Hematopoietic multipotent progenitor cell treated with erythropoietin and hydrocortisone succinate and interleukin-3 and kit ligand, for 6 days (in vitro differentiated cells): ENCODE measurements at places on chromosomes 1 and 21.
A peak's percentile ranks its signal among the peaks of the same experiment; 100 is the strongest.

DNA sequence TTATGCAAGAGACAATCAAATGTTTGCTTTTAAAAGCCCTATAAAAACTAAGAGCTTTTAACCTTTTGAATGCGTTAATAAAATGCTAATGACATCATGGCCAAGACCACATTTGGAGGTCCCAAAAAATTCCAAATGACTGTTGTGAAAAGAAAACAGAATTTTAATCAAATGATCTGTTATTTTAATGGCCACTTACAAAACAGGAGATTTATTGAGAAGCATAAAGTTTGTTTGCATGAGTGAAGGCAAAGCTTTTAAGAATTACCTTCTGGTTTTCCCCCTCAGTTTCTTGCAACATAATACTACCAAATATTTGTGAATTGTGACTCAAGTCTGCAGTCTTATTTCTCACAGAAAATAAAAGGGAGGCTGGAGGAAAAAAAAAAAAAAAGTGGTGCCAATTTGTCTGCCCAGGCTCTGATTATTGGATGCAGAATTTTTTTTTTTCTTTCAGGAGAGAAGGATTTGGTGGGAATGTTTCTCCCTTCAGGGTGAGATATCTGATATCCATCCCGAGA lies 60.7 kb downstream of the GORAB start:
- DNase-seq, result no peak

GRCh38 chr1:110233861-110234260 lies 23.7 kb downstream of the KCNC4 start:
- no peak for DNase-seq

- DNase-seq, result no peak
These were observed 7.3 kb downstream of the KIAA2013 start for GRCh38 chr1:11918799-11919519.

- no peak for DNase-seq
These were observed 398.4 kb downstream of the PRDM2 start for GRCh38 chr1:14098294-14098913.

DNA sequence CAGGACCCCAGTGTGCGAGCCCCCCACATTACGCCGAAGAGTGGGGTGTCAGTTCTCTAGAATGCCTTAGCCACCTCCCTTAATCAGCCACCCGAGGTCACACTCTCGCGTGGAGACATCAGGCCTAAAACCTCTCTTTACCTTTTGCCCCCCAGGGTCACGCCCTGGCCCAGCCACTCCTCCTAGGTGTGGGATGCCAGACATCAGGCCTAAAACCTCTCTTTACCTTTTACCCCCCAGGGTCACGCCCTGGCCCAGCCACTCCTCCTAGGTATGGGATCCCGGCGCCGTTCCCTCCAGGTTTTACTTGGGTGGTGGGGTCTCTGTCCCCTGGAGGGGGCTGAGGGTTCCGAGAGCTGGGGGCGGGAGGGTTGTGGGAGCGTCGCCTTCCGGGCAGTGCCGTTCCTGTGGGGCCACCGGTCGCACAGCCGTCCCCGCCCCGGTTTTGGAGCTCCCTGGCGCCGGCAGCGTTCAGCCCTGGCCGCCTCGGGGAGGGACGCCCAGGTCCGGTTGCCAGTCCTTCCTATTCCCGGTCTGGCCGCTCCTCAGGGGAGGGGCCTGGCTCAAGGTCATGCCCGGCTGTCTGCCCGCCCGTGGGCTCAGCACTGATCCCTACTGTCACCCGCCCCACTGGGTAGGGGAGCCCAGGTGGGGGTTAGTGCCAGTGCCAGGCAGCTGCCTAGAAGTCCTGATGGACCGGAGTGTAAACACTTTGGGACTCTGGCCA lies 882 bp downstream of the VPS13D start:
- DNase-seq, result no peak

DNA sequence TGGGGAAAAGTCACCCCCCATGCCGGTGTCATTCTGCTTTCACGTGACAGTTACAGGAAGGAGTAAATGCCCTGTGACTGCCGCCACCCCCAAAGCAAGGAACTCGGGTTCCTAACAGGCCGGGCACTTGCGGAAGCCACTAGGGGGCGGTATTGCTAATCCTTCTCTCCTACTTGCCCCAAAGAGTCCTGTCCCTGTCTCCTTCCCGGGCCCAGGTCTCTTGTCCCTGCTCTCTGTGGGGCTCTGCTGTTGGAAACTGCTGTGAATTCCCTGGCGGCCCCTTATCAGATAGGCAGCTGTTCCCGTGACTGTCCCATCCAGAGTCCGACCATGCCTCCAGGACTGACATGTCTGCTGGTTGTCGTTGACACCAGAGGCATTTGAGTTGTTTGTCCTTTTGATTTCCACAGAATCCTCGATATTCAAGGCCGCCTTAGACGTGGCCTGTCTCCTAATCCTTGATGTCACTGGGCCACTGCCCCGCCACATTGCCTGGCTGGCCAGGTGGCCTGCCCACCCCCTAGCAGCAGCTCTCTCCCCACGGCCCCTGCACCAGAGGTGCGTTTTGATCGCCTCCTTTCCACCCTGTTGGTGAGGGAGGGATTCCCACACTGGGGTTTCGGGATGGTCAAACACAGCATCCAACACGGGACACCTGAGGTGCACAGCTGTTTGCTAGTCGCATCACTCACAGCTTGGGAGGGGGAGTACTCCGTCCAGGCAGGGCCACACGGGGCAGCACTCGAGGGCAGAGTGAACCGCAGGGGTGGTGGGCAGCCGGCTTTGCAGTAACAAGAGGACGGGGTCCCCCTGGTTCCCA lies 37.3 kb downstream of the CHAF1B start:
- DNase-seq, result peak; percentile 90

DNA sequence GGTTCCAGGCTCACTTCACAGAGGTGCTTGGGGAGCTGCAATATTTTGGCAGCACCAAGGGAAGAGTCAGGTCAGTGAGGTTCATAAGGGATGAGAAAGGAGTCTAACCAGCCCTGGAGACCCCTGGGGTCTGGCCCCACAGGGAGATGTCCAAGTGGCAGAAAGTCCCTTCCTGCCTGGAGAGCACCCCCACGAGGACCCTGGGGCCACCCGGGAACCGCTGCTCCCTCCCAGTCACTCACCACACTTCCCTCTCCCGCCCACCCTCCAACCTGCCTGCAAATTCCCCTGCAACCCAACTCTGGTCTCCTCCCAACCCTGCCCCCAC lies 6.5 kb upstream of the ITGB2 start:
- DNase-seq, result no peak

DNA sequence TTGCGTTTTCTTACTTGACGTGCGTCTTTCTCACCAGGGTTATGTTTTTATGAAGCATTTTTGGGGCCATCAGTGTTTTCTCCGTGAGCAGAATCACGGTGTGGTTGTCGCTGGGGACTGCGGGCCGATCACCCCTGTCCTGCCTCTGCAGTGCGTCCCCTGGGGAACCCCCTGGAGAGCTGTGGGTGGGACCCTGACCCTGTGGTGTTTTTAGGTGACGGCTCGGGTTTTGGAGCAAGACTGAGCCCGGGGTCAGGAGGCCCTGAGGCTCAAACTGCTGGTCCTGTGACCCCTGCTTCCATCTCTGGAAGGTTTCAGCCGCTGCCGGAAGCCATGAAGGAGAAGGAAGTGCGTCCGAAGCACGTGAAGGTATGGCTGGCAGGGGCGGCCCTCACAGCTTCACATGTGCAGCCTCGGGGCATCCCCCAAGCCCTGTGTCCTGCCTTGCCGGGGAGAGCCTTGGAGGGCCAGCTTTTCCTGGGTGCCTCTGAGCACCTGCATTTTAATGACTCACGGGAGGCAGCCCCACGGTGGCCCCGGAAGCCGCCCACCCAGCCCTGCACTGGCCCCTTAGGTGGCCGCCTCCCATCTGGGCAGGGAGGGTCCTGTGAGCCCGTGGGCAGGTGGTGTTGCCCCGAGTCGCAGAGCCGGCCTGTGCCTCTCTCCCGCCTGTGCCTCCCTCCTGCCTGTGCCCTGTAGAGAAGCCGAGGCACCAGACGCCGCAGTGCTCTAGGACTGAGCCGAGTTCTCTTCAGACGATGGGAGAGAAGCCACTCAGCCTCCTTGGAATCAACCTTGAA lies 36.7 kb upstream of the DIP2A start:
- DNase-seq, result no peak

DNA sequence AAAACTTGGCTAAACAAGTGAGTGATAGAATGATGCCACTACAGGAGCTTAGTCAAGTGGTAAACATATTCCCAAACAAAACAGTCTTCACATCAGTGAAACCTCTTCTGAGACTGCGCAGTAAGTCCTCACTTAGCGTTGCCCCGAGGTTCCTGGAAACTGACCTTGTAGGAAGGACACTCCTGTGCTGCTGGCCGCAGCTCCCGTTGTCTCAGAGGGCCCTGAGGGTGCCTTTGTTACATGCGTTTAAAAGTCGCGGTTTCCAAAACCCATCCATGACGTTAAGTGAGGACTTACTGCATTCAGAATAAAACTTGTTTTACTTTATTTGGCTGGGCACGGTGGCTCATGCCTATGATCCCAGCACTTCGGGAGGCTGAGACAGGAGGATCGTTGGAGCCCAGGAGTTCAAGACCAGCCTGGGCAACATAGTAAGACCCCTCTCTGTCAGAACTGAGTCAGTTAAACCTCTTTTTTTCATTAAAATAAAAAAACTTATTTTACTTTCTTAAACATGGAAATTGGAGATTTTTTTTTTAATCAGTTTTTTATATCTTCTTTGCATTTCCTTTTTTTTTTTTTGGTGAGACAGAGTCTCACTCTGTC lies 36.0 kb upstream of the DIP2A start:
- no peak for DNase-seq

GRCh38 chr1:107263291-107263915 lies 122.6 kb downstream of the NTNG1 start:
- no peak for DNase-seq

- no peak for DNase-seq
These were observed 248.7 kb upstream of the IRF2BP2 start for GRCh38 chr1:234858722-234859121.

DNA sequence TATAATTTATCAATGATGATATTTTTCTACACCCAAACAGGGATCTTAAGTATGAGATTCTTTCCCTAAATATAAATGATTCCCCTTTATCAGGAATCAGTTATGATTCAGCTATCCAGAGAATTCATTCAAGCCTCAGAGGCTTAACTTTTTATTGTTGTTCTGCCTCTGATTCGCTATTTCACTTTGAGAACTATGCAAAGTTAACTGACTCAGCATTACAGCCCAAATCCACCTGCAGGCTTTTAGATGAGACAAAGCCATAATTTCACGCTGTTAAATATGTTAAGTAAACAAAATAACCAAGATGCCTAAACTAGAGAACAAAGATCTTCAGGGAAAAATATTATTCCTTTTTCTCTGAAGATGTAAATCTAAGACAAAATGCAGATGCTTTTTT lies 8.5 kb downstream of the SCYL3 start:
- DNase-seq, result no peak
